ENCODE measurements at places on chromosomes 13 and 19.

DNA sequence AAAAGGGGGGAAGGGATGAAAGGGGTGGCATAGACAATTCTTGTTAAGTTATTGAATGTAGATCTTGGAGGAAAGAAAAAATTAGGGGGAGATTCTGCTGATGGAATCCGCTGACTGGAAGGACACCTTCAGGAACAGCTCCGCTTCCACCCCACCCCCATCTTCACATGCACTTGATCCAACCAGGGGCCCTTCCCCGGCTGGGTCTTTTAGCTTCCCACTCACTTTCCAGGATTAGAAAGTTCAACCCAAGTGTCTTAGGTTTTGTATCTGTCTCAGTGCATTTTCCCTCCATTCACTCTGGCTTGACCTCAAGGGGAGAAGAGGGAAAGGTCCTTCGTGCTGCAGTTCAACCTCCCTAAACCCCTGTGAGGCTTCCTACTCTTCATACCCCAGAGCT lies 141.4 kb downstream of the IRS2 start:
- no peak for DNase-seq

DNA sequence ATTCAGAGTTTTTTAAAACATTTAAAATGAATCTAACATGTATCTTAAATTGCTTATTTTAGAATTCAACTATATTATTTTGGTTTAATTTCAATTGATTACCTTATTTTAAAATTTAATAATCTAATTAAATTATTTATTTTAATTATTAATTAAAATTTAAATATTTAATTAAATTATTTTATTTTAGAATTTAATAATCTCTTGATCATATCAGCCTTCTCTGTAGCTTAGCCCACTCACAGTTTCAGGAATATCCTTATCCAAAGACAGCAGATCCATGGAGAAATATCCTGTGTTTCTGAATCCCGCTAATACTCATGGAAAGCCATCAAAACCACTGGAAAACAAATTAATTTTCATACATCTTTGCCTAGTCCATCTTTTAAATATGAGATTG lies 1669.2 kb downstream of the PCDH9 start:
- DNase-seq: no peak

DNA sequence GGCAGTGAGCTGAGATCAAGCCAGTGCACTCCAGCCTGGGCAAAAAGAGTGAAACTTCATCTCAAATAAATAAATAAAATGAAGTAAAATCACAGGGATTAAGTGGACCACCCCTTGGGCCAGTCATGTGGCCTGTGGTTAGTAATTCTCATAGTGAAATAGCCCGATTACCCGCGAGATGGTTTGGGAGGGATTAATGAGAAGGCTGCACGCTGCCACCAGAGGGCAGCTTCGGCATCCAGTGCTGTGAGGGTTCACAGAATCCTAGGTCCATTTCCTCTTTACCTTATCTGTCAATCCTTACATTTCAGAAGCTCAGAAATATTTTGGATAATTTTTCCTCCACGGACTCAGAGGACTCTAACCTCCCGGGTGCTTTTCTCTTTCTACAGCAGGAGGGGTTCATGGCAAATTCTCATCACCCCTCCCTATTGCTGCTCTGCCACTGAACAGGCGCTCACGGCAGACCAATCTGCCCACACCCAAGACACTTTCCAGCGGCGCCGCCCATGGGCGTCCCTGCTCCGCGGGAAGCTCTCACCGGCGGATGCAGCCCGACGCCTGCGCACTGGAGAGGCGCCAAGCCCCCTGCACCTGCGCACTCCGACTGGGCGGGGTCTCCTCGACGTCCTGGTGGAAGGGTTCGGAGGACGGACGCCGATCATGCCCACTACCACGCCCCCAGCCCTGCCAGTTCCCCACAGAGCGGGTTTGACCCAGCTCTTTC lies 11.0 kb downstream of the ZNF835 start:
- no peak for DNase-seq

- no peak for DNase-seq
Measured at GRCh38 chr19:5717215-5717935, 2.6 kb downstream of the LONP1 start.
